ENCODE measurements at places on chromosomes 16 and 17. TPM values are rescaled to one million over a fixed set of nuclear protein-coding genes. Genes with fewer than 3 reads are reported as not detected.

KIF2B gene
- not detected for polyA plus RNA-seq

APRT gene
- polyA plus RNA-seq = 416 TPM

TRIM37 gene
- 7.9 TPM for polyA plus RNA-seq

DLX3 gene
- polyA plus RNA-seq = not detected

SOX15 gene
- polyA plus RNA-seq = not detected

ITGB3 gene
- 3.4 TPM for polyA plus RNA-seq

All from IgD-negative memory B cell (primary cell).